ENCODE measurements at places on chromosomes 4 and X. TPM values are rescaled to one million over a fixed set of nuclear protein-coding genes. Genes with fewer than 3 reads are reported as not detected.

- no peak for DNase-seq
Measured at GRCh38 chrX:101484135-101484534, 1.1 kb upstream of the ARMCX4 start.

DNA sequence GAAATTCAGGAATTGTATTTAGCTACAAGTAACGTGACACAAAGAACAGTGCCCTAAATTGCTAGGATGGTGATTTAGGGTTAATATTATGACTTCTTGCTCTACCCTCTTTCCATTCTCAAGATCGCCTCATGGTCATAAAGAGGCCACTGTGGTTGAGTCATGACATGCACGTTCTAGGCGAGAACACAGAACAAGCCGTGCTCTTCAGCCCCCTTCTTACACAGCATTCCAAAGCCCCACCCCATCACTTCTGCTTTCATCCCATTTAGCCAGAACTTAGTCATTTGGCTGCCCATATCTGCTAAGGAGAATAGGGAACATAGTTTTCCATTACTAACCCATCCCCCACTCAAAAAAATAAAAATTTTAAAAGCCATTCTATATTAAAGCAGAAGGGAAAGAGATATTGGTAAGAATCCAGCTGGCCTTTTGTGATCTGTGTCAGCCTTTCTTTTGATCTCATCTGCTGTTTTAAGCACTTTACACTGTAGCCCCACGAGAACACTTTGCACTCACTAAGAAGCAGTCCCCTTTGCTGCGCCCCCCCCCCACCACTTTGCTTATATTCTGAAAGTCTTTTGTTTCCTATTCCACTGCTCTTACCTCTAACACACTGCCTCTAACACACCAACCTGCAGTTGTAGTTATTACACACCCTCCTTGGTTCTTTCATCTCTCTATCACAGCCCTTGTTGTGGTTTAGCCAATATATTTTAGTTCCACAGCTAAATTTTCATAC, 28.4 kb downstream of the NPNT start:
- no peak for DNase-seq

- no peak for DNase-seq
Measured at GRCh38 chrX:103941201-103941975, 21.0 kb upstream of the TMSB15B start.

DNA sequence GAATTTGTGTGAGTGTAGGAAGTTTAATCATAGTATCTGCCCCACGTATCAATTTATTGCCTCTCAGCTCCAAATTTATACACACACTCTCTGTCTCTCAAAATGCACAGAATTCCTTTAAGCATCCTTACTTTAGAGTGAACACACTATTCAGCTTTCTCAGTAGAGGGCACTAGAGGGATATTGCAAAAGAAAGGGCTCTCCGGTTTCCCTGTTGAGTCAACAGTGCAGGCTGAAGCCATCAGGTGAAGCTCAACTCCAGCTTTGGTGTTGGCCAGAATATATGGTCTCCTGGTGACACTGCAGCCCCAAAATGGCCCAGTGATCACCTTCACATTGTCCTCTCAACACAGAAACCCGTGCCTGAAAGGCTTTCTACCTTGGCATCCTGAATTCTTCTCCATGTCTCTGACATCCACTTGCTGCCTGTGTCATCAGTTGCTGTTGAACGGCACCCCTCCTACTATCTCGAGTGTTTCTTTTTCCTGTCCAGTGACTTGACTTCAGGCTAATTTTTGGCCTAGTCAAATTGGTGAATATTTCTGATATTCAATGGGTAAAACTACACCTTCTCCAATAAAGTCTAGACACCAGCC, 670.5 kb downstream of the GABRG1 start:
- DNase-seq = no peak

- no peak for DNase-seq
Measured at GRCh38 chr4:68167706-68168105, 38.0 kb upstream of the TMPRSS11F start.

DNA sequence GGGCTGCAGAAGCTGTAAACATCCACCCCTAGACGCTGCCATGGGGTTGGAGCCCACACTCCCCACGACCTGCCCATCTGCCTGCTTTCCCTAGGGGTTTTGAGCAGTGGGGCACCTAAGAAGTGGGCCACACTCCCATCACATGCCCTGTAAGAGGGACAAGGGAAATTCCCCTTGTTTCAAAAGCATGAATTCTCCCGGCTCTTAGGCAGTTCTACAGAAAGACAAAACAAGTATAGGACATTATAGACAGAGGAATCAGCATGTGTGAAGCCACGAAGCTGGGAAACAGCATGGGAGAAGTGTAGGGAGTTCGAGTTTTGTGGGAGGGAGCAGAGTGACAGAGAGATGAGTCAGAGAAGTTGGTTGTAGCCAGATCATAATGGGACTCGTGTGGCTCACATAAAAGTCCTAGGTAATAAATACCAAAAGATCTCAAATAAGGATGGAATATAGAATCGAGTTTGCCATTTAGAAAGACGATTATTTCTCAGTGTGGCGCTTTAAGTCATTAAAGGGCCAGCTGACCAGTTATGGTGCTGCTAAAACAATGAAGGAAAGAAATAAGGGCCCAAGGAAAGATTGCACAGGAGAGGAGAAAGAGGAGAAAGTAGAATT, 23.9 kb downstream of the APOO start:
- no peak for DNase-seq

DNA sequence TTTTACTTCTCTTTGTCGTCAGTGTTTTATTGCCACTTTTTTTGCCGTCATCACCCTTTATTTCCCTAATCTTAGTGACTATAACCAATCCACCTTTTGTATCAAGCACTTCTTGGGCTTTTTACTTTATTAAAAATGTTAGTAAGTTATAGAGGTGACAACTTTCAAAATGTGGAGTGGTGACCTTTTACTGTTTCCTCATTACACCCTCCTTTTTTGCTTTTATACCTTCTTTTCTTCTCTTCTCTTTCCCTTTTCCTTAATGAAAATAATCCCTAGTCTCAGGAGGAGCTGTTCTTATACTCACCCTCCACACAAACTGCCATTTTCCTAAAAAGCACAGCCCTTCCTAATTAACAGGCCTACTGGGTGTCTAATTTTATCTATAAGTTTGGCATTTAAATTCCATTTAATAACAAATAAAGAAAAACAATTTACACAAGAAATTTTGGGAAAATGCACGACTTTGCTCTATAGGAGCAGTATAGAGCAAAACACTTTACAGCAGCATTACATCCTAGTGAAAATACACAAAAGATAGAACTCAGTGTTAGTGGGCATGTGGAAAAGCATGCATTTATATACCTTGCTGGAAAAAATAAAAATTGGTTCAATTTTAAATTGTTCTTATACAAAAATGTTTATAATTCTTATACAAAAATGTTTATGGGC, 27.3 kb downstream of the BBS12 start:
- no peak for DNase-seq

DNA sequence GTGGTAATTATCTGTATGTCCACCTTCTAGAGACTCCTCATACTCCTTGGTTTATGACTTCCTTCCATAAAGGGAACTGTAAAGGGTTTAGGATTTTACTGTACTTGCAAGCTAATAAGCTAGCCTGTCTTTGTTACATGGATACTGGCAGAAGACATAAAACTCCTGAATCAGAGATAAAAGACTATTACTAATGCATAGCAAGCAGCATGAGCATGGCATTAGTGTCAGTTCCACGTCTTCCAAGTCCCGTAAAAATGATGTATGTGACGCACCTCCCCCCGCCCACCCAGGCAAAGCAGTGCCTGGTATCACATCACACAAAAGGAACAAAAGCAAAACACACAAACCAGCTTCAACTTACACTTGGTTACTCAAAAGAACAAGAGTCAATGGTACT, 71.0 kb downstream of the SLC10A6 start:
- DNase-seq = no peak

GRCh38 chrX:109268340-109268739, 213.5 kb downstream of the GUCY2F start:
- no peak for DNase-seq

DNA sequence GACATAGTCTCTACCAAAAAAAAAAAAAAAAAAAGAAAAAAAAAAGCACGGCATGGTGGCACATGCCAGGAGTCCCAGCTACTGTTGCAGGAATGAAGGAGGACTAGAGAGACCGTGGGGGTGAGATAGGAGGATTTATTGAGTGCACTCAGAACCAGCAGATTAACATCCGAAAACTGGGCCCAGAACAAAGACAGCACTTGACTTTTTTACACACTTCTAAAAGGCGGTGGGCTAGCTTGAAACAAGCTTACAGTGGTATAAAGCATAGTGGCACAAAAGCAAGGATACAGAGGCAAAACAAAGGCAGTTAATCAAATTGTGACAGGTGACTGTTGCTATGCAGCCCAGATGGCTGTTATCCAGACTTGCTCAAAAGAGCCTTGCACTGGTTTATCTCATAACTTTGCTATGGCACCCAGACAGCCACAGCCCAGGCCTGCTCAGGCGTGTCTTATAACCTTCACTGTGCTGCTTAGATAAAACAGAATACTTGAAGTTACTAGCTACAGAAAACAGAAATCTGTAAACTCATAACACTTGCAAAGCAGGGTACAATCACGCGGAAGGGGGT, 9.9 kb upstream of the PI4K2B start:
- DNase-seq = no peak

- DNase-seq = no peak
Measured at GRCh38 chr4:78784236-78784865, 8.2 kb downstream of the BMP2K start.

GRCh38 chr4:112951362-112952312, 97.8 kb upstream of the ANK2 start:
- no peak for DNase-seq

DNA sequence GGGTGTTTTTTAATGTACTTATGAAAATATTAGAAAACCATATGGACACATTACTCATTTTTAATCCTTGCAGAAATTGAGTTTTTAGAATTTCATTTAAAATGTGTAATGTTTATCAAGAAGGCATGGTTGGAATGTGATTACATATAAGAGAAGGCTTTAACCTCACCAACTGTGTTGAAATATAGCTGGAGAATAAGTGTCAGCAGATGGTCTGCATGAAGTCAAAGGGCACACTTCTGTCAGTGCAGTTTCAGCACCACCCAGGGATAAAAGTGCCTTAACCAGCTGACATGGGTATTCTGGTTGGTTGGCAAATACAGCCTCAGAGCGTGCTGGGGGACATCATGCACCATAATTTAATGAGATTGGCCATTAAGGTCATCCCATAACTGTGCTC, 21.2 kb upstream of the ANTXR2 start:
- no peak for DNase-seq

DNA sequence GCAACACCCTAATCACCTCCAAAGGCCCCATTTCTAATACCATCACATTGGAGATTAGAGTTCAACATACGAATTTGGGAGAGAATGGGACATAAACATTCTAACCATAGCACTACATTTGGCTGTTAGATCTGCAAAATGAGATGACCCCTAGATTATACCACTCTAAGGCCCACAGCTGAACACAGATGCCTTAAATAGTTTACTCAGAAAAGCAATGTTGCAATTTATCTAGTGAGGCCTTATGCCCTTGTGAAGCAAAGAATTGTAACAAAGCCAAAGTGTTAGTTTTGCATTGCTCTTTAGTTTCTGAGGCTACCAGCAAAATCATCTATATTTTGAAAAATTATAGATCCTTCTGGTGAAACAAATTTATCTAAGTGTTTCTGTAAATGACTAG, 31.6 kb upstream of the ARHGEF6 start:
- DNase-seq = no peak

DNA sequence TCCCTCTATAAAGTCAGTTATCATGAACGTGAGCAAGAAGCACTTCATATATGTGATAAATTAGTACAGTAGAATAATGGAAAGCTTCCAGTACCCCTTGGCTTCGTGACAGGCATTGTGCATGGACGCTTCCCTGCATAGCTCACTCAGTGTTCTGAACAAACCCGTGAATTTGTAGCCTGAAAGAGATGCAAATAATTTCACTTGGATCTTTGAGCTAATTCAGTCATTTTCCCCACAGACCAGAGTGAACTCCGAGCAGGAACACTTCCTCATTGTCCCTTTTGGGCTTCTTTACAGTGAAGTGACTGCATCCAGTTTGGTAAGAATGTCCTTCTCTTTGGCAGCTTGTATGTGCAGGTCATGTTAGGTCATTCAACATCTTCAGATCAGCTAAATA, 50.1 kb downstream of the ADD1 start:
- no peak for DNase-seq

DNA sequence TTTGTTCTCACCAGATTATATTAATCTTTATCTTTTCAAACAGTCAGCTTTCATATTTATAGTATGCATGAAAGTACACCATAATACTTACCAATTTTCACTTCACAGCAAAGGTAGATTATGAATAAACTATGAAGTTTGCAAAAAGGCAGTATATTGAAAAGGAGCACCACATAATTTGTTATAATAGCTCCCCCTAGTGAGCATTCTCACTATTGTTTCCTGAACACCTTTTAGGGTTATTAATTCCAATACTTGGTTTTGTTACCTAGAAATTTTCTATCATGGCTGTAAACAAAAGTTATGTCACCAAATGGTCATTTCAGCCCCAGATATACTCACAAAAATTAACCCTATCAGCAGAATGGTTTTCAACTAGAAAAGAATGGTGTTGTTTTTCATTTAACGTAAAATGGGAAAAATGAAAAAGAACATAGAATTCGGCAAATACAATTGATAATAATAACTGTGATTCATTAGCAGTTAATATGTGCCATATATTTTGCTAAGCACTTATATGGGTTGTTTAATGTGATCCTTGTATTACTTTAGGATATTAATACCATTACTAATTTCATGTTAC, 30.2 kb upstream of the NKX6-1 start:
- no peak for DNase-seq

GRCh38 chr4:41832961-41833360, 84.4 kb upstream of the PHOX2B start:
- DNase-seq = peak; percentile 11

DNA sequence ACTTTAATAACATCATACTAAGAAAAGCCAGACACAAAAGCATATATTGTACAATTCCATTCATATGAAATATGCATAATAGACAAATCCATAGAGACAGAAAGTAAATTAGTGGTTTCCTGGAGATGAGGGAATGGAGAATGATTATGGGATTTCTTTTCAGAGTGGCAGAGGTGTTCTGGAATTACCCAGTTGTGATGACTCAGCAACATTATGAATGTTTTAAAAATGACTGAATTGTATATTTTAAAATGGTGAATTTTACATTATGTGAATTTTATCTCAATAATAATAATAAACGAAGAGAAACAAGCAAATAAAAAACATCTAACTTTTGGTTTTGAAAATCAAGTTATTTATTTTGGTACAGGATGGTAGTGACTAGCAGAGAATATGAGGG, 11.2 kb downstream of the ZXDA start:
- no peak for DNase-seq

DNA sequence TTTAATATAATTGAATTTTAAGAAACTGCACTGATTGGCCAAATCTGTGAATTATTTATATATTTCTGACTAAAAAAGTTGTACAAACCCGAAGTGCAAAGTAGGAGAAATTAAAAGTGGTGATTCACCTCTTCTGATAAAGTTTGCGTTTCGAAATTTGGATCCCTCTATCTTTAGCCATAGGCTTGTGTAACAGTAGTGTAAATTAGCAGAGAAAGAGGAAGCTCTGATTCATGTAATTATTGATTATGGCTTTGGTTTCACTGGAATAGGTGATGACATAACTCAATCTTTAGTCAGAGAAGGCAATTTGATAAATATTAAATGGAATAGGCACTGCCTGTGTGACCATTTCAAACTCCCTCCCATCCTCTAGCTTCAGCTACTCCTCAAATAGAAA, 717.8 kb upstream of the PCDH7 start:
- DNase-seq = no peak

The MAOA gene
- 120 TPM for total RNA-seq

The P2RY8 gene
- total RNA-seq = not detected

The KCND1 gene
- 0.13 TPM for total RNA-seq

The GPM6B gene
- total RNA-seq = 1.1 TPM

The AWAT2 gene
- total RNA-seq = 0.07 TPM

The GLRA3 gene
- total RNA-seq = not detected

The LPAR4 gene
- under 0.01 TPM for total RNA-seq
